MV-4-11 (cell line): ENCODE measurements at places on chromosomes 2 and 18.

- DNase-seq: no peak
Observed at GRCh38 chr2:177147834-177148445, 64.7 kb upstream of the HNRNPA3 start.

- DNase-seq: no peak
Observed at GRCh38 chr2:228841877-228842276, 429.2 kb downstream of the PID1 start.

DNA sequence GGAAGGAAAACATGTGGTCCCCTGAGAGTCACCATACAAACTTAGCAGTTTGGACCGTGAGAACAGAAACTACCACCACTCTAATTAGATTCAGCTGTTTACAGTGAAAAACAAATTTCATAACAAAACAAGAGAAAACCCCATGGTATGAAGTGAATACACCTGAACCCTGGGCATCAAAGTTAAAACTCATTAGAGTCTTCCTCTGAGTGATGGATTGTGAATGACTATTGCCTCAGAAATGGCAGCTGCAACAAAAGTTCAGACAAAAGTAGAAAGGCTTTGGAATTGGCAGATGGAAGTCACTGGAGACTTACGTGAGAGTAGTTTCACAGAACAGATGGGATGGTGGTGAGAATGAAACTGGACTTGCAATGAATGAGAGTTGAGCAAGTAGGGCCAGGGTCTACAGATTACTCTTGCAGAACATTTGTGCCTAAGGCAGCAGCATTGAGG, 98.0 kb downstream of the AAK1 start:
- DNase-seq: no peak

DNA sequence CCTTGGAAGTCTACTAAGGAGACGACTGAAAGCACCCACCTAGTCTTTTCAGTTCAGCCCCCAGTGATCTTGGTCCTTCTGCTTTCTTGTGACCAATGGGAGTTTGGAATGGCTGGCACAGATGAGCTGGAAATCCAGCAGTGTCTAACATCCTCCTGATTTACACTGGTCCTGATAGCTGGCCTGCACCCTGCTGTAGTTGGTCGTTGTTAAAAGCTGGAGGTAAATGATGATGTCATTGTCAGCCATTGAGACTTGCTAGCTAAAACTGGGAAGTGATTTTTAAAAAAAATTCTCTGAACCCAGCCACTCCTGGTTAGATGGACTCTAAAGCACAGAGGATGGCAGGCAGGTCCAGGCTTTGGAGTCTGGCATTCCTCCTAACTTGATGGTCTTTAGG, 19.3 kb downstream of the CCT7 start:
- peak; percentile 12 for DNase-seq

DNA sequence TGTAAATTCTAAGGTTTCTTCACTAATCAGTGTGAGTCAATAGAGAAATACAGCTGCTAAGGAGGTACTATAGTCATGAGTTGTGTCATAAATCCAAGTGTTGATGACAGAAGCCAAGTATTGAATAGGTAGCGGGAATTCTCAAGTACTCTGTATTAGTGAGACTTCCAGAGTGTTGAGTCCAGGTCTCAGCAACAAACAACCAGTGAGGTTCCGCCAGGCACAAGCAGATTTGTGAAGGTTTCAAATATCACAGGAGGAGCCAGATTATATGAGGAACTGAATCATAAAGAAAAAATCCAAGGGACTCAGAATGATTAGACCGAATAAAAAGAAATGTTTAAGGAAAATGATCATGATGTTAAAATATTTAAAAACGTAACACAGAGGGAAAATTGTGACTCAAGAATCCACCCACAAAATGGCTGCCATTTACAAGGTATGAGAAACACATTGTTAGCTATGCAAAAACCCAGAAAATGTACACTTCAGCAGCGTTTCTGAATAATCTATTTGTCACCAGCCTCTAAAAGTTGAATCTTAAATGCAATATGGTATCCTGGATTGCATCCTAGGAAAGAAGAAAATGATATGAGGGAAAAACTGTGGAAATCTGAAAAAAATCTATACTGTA, 27.3 kb upstream of the EVA1A start:
- no peak for DNase-seq

- no peak for DNase-seq
Observed at GRCh38 chr18:4319738-4320677, 135.1 kb downstream of the DLGAP1 start.

DNA sequence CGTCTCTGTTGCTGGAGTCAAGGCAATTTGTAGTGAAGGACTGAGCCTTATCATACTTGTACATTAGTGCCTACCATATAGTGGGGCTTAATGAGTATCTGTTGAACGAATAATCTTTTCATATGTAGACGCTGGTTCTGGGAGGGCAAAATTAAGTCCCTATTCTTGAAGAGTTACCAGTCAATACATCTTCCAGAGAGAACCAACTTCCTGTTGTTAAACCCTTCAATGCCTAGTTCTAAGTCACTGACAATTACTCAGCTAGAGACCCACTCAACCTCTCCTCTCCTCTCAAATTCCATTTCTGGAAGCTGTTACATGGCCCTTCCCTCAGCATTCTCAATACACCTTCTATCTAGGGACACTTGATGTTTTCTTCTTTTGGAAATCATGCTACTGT, 1.1 kb upstream of the MOB4 start:
- DNase-seq: peak; percentile 25

GRCh38 chr2:229446350-229446749, 175.3 kb upstream of the PID1 start:
- DNase-seq: no peak

DNA sequence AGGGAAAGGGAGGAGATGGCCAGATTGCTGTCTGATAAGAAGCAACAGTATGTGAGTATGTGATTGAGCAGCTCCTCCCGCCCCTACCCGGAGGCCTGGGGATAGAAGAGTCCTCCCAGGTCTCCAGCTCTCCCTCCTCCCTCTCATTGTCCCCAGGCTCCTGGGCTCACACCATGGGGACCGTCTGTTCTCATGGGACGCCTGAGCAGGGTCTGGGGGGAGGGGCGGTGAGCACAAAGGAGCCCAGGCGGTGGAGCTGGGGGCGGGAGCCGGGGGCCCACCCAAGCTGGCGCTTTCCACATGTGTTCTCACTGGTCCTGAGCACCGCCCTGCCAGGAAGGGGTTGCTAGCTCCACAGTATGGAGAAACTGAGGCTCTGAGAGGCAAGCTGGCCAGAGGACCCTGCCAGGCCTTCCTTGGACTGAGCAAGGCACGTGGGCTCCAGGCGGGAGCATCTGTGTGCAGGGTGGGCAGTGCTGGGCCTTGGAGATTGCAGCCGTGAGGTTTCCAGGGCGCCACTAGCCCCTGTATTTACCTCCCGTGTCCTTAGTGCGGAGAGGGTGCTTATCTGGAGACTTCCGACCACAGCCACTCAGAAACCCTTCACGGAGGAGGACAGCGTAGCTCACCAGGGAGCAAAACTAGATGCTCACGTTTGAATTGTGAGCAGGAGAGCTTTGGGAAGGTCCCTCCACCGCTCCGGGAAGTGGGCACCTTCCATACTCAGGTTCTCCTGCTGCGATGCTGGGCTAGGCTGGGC, 37.4 kb downstream of the PDIA6 start:
- DNase-seq: no peak

DNA sequence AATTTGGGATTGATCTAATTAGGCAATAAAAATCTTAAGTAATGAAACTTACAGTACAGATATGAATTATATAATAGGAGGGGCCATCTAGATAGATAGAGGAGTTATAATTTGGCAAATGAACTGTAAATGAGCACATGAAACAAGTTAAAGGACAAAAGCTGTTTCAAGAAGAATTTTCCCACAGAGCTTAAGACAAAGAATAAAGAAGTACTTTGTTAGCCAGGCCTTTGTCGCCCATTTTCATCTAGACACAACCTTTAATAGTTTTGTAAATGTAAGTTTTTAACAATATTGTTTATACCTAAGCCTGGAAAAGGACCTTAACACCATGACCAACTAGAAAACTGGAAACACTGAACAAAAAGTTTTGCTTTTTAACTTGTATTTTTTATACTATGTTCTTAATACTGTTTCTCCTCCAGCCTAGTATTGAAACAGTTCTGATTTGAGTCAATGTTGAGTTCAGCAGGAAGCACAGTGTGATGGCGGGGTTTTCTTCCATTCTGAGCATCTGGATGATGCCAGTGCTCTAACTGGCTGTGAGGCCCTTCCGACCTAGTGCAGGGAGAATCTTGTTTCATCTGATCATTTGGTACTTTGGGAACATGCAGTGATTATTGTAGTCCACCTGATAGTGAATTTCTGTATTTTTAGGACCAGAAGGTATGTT, 37.6 kb downstream of the FARP2 start:
- DNase-seq: no peak

- no peak for DNase-seq
Observed at GRCh38 chr2:78065366-78065765, 543.2 kb upstream of the LRRTM4 start.
